Chondrocyte (in vitro differentiated cells): ENCODE measurements at places on chromosomes 4 and X.
A peak's percentile ranks its signal among the peaks of the same experiment; 100 is the strongest.

- H3K27me3 ChIP-seq = peaks cover 42% of the 10 kb centered on the region
- peaks cover 17% of the 10 kb centered on the region for H3K4me1 ChIP-seq
Measured at GRCh38 chr4:74364652-74365491, at the start of gene EREG. Gene EREG, plus strand, starts transcription at chr4:74365145. Its CDS starts 164 bp downstream, at chr4:74365309.

GRCh38 chrX:1242891-1243402, 25.7 kb upstream of the CSF2RA start:
- no peak overlapping the region for H3K4me3 ChIP-seq
- H3K4me1 ChIP-seq = peaks cover 6% of the 10 kb centered on the region
- H3K27ac ChIP-seq = no peak overlapping the region
- DNase-seq = peak; percentile 9
- no peaks in the 10 kb centered on the region for H3K36me3 ChIP-seq

DNA sequence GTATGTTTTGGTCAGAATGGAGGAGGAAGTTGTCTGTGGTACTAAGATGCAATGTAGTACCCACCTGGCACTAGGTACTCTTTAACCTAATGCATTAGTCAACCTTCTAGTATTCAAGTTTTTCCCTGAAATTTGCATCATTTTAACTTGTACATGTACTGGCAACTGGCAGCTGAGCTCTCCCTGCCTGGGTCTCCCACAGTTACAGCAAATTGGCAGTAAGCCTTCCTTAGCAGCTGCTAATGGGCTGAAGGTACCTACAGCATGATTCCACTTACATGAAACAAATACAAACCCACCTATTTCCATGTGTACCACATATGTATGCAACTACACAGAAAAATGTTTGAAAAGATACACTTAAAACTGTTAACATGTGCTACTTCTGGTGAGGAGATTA, 8.1 kb upstream of the KLHL2 start:
- H3K4me3 ChIP-seq = no peak overlapping the region
- no peak overlapping the region for H3K27ac ChIP-seq
- no peaks in the 10 kb centered on the region for H3K36me3 ChIP-seq
- H3K4me1 ChIP-seq = no peaks in the 10 kb centered on the region
- no peak for DNase-seq

DNA sequence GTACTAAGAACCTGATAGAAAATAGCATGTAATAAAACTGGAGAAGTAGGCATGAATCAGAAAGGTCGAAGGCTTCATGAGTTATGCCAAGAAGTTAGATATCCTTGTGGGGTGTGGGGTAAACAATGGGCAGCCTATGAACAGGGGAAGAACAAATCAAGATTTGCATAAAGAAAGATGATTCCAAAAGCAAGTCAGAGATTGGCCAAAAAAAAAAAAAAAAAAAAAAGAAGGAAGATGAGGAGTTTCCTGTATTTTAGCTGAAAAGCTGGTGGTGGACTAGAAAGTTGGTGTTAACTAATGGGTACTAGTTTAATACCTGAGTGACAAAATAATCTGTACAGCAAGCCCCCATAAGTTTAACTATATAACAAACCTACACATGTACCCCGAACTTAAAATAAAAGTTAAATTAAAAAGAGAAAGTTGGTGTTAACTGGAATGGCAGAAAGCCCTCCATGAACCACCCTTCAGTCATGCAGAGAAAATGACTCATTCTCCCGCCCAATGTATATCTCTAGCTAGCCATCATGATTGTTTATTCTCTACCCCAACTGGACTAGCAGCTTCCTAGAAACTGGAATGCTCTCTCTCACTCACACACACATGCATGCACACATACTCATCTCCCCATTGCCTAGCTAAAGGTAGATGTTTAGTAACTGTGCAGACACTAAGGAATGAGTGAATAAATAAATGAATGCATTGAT, 41.7 kb downstream of the ATP11C start:
- H3K27ac ChIP-seq = peak overlapping the region; percentile 29
- H3K4me3 ChIP-seq = no peak overlapping the region
- DNase-seq = no peak
- H3K27me3 ChIP-seq = no peaks in the 10 kb centered on the region
- H3K4me1 ChIP-seq = peaks cover 22% of the 10 kb centered on the region
